ENCODE measurements at places on chromosomes 16 and 17.

DNA sequence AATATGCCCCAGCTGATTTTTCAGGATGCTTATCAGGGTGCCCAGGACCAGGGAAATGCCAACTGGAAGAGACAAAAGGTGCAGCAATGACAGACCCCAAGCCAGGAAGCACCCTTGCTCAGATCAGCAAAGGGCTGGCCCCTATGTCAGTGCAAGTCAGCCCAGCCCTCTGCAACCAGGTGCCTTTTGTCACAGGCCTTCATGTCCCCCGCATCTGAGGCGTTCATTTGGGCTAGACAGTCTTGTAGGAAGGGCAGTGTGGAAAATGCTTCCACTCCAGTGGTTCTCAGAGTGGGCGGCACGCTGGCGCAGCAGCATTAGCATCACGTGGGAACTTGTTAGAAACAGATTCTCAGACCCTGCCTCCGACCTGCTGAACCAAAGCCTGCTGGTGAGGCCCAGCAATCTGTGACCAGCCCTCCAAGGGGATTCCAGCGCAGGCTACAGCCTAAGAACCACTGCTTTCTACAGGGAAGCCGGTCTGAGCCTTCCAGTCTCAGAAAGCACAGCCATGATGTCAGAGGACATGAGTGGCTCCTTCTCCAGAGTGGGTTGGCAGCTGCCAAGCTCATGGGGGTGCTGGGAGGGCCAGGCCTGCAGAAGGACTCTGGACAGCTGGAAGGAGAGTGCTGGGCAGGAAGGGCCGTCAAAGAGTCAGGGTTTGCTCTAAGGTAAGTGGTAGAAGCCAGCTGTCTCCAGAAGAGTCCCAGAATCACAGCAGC, 13.1 kb downstream of the SLC47A2 start:
- no peak for DNase-seq

- no peak for DNase-seq
Observed at GRCh38 chr17:66952031-66952524, 12.4 kb upstream of the CACNG4 start.

DNA sequence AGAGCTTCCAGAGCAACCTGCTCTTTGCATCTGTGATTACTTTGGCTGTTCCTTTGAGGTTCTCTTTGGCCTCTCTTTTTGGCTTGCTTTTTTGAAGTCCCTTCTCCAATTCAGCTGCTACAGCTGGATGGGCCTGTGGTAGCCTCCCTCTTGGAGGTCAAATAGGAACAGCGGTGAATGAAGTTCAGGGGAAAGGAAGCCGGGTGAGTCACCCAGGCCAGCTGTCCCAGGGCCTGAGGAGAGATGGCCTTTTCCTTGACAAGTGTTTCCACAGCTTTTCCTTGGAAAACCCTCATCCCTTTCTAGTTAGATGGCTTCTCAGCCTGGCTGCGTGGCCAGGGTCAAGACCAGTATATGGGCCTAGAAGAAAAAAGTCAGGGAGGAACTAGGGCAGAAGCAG, 103.1 kb downstream of the STX8 start:
- no peak for DNase-seq

DNA sequence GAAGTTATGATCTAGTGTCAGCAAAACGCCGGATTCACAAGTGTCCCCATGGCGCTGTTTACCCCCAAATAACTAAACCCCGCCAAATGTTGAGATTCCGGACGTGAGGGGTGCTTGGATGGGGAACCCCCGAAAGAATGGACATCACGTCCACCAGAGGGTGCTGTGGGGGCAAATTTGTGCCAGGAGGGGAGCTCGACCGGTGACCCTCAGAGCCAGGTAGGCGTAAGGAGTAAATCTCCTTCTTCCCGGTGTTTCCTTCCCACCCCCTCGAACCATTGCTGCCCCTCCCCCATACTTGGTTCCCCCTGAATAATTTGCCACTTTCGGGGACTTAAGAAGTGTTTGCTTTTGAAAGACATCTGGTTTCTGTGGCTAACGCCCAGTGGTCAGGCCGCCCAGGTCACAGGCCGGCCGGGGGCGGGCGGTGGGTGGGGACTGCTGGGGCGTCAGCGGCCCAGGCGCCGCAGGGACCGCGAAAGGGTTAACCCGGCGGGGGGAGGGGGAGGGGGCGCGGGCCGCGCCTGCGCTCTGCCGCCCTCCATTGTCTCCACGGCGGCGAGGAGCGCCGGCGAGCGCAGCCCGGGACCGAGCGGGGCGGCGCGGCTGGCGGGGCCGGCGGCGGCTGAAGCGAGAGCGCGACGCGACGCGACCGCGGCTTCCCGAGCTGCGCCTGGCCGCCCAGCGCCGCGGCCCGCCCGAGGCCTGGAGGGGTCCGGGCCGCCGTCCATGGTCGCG, at the start of gene ZNRF1:
Gene ZNRF1, plus strand, starts transcription at position 544 of the 738 bp plus-strand sequence. CDS start 648 bp downstream, outside the sequence.
- DNase-seq, result peak; percentile 66

DNA sequence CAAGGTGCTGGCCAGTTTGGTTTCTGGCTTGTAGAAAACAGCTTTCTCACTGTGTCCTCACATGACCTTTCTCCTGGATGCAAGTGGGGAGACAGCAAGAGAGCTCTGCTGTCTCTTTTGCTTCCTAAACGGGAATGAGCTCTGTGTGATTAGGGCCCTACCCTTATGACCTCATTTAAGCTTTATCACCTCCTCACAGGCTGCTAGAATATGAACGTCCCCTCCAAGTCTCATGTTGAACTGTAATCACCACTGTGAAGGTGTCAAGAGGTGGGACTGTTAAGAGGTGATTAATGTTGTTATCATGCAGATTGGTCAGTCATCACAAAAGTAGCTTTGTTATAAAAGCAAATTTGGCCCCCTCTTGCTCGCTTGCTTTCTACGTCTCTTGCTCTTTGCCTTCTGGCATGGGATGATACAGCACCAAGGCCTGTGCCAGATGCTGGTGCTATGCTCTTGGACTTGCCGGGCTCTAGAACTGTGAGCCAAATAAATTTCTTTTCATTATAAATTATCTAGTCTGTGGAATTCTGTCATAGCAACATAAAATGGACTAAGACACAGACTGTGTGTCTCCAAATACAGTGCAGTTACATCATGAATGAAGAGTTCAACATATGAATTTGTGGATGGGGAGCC, 14.8 kb upstream of the POLR3E start:
- no peak for DNase-seq

GRCh38 chr16:12095275-12096156, 119.0 kb downstream of the SNX29 start:
- DNase-seq, result no peak

Data from activated naive CD8-positive, alpha-beta T cell treated with anti-CD3 and anti-CD28 coated beads, Interleukin-2, amount 50 U/mL, for 16 hours (primary cell).